ENCODE measurements at places on chromosomes 1 and 21. TPM values are rescaled to one million over a fixed set of nuclear protein-coding genes. Genes with fewer than 3 reads are reported as not detected.

Gene OR2T29
- not detected for polyA plus RNA-seq

Gene LIPI
- 0.02 TPM for polyA plus RNA-seq

Gene SLC25A34
- polyA plus RNA-seq: 2.4 TPM

Gene CNIH3
- polyA plus RNA-seq: 2.2 TPM

Gene TGFBR3
- polyA plus RNA-seq: 10.1 TPM

Gene INSRR
- polyA plus RNA-seq: 0.43 TPM

Gene KRTAP11-1
- polyA plus RNA-seq: 0.16 TPM

Gene PLA2G2A
- 84.5 TPM for polyA plus RNA-seq
